ENCODE measurements at places on chromosomes 1 and 21. TPM values are rescaled to one million over a fixed set of nuclear protein-coding genes. Genes with fewer than 3 reads are reported as not detected.

Gene KCNN3
- total RNA-seq: under 0.01 TPM

Gene ZNF326
- 2.4 TPM for total RNA-seq

Gene ZNF648
- total RNA-seq: not detected

Gene SEC16B
- total RNA-seq: 0.96 TPM

Gene INSRR
- not detected for total RNA-seq

Gene NTNG1
- 3.6 TPM for total RNA-seq

Gene NBPF3
- total RNA-seq: 9.6 TPM

Gene OVAAL
- not detected for total RNA-seq

Gene C1orf185
- not detected for total RNA-seq

Gene USH2A
- total RNA-seq: not detected

Gene PPIAL4G
- not detected for total RNA-seq

Gene CBR3
- total RNA-seq: 1.7 TPM

Gene AKNAD1
- total RNA-seq: not detected

Gene AUNIP
- 2.8 TPM for total RNA-seq

Gene TMEM269
- total RNA-seq: 0.21 TPM

Gene DNASE2B
- not detected for total RNA-seq

Gene GPA33
- not detected for total RNA-seq

Gene CENPF
- 0.85 TPM for total RNA-seq

Gene C1orf226
- 0.24 TPM for total RNA-seq

Gene MTARC1
- 3.1 TPM for total RNA-seq

Gene PPP1R12B
- total RNA-seq: 25.4 TPM

Gene CNKSR1
- 23.9 TPM for total RNA-seq

Gene CHRM3
- total RNA-seq: 0.48 TPM

Gene DNAJC28
- 0.85 TPM for total RNA-seq

Gene LCA5L
- total RNA-seq: 0.24 TPM

Gene AQP10
- total RNA-seq: under 0.01 TPM

Gene BSDC1
- total RNA-seq: 46.7 TPM

Gene PADI1
- total RNA-seq: 5.5 TPM

Gene KISS1
- total RNA-seq: 0.48 TPM

Gene GIPC2
- total RNA-seq: 0.48 TPM

Gene NCF2
- total RNA-seq: 52.6 TPM

Gene CD5L
- total RNA-seq: not detected

Gene TDRD10
- total RNA-seq: not detected

Gene PLA2G2A
- not detected for total RNA-seq

Gene RUNX1
- 10.4 TPM for total RNA-seq

Gene ZSWIM5
- total RNA-seq: not detected

Gene CYP2J2
- 1.1 TPM for total RNA-seq

Gene TIE1
- total RNA-seq: 0.85 TPM

Gene VAV3
- total RNA-seq: 0.96 TPM

Gene KANK4
- total RNA-seq: under 0.01 TPM

Gene SYNC
- 18.8 TPM for total RNA-seq

Gene SMIM1
- total RNA-seq: 6.7 TPM

Gene ASAP3
- total RNA-seq: 13.7 TPM
